ENCODE measurements at places on chromosomes 1 and 21.
A peak's percentile ranks its signal among the peaks of the same experiment; 100 is the strongest.

GRCh38 chr1:6391951-6392808, 1.4 kb downstream of the ACOT7 start:
- peak; percentile 47 for DNase-seq

GRCh38 chr1:213750231-213751063, 237.3 kb upstream of the PROX1 start:
- DNase-seq = no peak

DNA sequence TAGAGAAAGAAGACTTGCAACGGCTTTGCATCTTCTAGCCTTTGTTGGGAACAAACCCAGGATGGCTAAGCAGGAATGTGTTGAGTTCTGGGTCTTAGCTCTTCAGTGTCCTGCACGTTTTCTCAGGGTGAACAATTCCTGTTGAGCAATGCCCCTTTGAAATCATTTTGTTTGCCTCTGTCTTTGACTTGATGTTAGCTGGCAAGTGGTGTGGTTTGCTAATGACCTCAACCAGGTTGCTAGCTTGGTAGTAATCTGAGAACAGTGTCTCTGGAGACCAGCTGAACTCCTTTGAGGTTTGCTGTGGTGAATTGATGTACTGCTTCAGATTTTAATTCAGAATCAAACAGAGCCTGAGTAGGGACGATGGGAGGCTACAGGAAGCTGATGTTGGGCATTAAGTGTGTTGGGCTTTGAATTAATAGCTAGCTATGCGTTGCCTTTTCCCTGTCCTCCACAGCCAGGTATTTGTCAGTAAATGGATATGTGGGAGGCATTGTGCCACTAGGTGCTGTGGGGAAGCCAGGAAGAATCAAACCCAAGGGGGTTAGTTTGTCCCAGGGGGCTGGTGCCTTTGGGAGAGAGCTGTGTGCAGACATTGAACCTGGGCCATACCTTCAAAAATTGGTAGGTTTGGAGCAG, 23.3 kb upstream of the SRSF10 start:
- DNase-seq = no peak

- DNase-seq = peak; percentile 73
Observed at GRCh38 chr1:8962812-8963530, 17.3 kb downstream of the CA6 start.

- no peak for DNase-seq
Observed at GRCh38 chr1:192830595-192831246, 21.9 kb downstream of the RGS2 start.

DNA sequence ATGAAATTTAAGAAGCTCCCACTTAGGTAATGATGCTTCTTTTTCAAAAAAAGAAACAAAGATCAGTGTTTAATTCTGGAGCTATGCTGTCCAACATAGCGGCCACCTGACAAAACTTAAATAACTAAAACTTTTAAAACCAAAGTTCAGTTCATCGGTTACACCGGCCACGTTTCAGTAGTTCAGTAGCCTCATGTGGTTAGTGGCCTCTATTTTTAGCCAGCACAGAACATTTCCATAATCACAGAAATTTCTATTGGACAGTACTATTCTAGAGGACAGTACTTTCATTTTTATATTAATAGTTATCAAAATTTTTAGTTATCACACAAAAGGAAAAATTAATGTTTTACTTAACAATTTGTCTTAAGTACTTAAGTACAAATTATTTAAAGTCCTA, 141.0 kb downstream of the USP25 start:
- DNase-seq = no peak

GRCh38 chr1:54871275-54872035, 15.5 kb downstream of the DHCR24 start:
- DNase-seq = no peak

DNA sequence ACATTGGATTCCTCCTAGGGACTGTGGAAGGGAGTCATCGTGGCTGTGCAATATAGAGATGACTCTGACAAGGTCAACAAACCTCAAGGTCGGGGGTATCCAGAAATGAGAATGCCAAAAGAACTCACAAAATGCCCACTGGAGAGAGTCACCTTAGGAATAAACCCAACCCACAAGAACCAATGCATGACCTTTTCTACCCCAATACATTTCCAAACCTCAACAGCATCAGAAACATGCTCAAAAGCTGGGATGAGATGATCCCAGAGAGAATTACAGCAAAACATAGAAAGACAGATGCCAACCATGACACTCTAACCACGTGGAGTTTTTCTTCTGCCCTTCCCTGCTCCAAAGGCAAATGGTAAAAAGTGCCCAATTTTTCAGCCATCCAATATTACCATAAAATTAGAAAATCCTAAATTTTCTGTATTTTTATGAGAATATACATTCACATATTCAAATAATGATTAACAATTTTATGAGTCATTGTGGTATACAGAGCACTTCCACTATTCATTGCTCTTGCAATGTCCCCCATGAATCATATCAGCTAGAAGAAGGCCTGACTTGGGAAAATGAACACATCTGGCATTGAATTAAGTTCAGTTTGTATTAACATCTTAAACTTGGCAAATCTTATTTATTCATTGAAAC, 88.2 kb upstream of the PALMD start:
- no peak for DNase-seq

DNA sequence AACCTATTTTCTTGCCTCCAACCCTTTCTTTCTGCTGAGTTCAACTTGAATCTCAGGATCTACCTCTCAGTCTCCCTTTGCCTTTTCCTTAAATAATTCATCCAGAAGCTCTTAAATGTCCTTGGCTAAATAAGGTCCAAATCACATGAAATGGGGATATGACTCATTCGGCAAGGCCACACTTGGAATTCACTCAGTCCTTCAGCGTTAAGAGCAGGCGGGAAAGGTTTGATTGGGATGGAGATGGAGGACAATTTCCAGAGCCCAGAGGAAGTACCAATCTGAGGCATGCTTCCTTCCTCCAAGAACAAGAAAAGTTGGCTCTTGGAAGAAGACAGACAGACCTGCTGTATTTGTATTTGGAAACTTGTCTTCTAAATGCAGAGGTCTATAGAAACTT, 128.5 kb downstream of the PROX1 start:
- DNase-seq = no peak

DNA sequence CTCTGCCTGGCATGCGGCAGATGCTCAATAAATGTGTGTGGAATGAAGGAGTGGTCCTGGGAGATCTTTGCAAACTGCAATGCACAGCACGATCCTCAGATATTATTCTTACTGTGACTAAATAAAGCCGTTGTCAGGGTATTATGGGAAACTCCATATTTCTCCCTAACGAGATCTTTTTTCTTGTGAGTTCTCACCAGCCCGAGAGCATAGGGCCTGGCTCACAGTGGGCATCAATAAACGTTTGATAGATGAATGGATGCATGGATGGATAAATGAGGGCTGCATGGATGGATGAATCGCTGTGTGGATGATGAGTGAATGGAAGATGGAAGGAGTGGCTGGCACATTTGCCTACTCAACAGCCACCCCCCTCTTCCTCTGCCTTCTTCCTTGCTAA, 69.6 kb downstream of the SDC3 start:
- DNase-seq = no peak

DNA sequence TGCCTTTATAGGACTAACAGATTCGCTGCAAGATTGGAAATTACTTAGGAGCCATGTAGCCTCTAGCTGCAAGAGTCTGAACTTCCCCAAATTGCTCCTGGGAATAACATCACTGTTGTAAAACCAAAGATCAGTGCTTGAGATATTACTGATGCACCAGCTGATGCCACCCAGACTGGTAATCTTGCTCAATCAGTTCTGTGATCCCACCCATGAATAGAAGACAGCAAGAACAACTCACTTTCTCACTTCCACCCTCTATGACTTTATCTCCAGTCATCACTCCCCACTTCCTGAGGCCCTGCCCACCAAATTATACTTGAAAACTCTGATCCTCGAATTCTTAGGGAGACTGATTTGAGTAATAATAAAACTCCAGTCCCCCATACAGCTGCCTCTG, 1011.1 kb downstream of the PLA2G4A start:
- no peak for DNase-seq

- DNase-seq = no peak
Observed at GRCh38 chr1:220819467-220820026, 32.8 kb downstream of the MTARC1 start.

DNA sequence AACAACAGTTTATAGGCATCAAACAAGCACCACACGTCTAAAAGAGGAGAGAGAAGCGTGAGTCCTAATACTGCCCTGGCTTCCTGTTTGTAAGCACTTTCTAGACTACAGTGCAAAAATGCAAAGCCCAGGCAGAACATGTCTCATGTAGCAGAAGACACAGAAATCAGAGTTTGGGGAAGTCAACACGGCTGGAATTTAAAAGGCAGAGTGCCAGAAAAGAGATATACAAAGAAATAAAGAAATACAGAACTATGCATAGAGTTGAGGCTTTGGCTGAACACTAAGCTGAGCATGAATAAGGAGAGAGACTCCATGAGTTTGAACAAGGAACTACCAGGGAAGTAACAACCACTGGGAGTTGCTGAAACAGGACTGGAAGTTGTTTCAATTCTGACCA, 566.6 kb upstream of the NR5A2 start:
- DNase-seq = peak; percentile 86

GRCh38 chr1:22853651-22854185, 118.9 kb downstream of the LACTBL1 start:
- no peak for DNase-seq

- DNase-seq = no peak
Observed at GRCh38 chr1:22168412-22168973, 25.6 kb upstream of the WNT4 start.

DNA sequence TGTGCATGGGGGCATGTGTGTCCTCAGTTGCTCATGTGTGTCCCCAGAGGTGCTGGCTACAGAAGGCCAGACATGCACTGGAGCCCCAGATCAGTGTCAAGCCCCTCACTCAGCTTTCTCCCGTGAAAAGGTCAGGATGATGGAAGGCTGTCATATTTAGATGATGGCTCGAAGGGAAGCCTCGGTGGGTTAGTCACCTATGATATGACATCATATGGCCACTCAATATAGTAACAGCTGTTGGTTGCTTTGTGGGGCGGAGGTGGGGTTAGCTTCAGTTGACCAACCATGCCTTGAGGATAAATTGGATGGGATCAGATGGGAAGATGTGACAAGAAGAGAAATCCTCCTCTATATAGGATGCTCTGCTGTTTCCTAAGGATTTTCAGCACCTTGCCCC, 43.5 kb upstream of the ATF3 start:
- no peak for DNase-seq
